NB4 (cell line): ENCODE measurements at places on chromosomes 2 and 18.

- peak; percentile 41 for DNase-seq
Measured at GRCh38 chr2:65049010-65049639, 7.1 kb upstream of the CEP68 start.

- DNase-seq = no peak
Measured at GRCh38 chr2:192448881-192449280, 254.1 kb upstream of the TMEFF2 start.

GRCh38 chr2:30310955-30311354 lies 79.6 kb downstream of the LBH start:
- no peak for DNase-seq

DNA sequence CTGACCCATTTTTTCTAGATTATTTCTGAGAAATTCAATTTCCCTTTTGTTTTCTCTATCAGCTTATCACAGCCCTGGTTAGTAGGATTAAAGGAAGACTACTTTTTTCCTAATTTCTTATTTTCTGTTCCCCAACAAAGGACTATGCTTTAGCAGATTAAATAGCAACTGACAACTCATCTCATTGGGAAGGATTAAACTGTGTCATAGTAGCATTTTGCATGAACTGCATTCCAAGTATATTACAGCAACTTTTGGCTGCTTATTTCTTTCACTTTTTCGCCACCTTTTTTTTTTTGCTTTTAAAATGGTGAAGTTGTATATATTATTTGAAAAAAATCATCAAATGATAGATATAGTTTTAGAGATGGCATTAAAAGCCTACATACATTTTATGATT lies 570.3 kb downstream of the FBXO15 start:
- no peak for DNase-seq

DNA sequence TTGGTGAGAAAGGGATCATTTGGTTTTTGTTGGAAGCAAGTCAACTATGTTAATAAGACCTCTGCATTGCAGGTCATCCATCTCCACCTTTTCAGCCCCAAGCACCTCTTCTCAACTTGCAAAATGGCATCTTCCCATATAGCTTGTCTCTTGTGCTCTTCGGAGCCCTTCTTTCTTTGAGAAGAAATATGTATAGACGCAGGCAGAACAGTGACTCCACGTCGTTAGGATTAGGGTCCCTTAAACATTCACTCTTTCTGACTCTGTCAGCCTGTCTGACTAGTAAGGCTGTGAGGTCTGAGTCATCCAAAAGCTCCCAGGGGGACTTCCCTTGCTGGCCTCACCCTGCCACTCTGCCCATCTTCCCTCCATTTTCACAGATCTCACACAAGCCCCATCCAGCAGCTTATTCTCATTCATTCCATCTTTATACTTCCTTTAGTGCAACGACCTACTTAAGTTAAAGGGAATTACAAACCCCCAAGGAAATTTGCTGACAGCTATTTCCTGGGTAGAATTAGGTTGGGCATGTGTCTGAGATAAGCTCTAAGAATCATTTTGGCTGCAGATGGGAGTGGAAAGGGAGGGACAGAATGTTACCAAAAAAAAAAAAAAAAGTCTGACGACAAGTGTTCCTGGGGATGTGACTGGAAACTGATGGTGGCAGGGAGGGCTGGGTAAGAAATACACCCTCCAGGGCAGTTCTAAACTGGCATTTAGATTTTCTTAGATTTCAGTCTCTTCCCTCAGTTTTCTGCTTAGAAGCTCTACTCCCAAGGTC lies 37.7 kb upstream of the MEX3C start:
- peak; percentile 89 for DNase-seq

DNA sequence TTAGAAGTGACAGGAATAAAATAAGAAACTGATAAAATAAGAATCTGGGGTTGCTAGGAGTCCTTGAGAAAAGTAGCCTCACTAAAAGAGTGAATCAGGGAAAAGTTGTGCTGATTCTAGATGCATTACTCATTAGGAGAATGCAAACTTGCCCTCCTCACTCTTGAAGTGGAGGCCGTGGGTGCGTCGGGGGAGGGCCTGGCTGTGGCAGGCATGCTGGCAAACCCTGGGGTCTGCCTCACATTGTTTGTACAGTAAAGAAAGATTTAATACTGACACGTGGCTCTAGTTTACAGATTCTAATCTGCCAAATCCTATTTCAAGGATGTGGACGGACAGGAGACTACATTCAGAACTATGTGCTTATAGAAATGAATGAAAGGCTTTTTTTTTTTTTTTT lies 41.9 kb downstream of the TANC1 start:
- no peak for DNase-seq

GRCh38 chr2:165958313-165958960 lies 4.9 kb upstream of the TTC21B start:
- no peak for DNase-seq

- DNase-seq = peak; percentile 14
Measured at GRCh38 chr2:232698556-232699091, 1.5 kb downstream of the GIGYF2 start.

- DNase-seq = no peak
Measured at GRCh38 chr18:40867459-40867858, 1087.6 kb upstream of the PIK3C3 start.

DNA sequence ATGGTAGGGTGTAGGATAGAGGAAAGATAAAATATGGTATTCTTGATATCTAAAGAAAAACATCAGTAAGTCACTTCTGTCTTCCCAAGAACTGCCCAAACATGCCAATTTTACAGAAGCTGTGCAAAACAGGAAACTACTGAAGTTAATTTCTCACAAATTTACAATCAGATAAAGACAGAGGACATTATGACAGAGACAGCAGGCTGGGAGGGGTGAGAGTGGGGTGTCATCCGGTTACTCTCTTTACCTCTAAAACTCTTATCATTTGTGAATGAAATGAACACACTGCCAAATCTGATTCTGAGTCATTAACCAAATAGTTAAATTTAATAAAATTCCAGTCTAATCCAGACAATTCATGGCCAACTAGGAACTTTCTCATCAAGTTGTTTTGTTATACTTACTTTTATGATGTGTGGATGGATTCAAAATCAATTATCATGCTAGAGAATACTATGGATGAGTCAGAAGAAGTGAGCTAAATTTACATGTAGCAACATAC lies 323.2 kb upstream of the MEX3C start:
- DNase-seq = no peak

DNA sequence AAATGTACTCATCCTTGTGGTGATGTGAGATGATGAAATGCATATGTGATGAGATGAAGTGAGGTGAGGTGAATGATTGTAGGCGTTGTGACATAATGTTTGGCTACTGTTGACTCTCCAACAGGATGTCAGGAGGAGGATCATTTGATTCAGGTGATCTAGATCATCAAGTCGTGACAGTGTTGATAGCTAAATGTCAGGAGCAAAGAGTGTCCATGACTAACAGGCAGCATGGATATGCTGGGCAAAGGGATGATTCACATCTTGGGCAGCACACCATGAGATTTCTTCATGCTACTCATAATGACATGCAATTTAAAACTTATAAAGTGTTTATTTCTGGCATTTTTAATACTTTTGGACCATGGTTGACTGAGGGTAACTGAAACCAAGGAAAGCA lies 40.2 kb upstream of the UBXN4 start:
- DNase-seq = no peak

DNA sequence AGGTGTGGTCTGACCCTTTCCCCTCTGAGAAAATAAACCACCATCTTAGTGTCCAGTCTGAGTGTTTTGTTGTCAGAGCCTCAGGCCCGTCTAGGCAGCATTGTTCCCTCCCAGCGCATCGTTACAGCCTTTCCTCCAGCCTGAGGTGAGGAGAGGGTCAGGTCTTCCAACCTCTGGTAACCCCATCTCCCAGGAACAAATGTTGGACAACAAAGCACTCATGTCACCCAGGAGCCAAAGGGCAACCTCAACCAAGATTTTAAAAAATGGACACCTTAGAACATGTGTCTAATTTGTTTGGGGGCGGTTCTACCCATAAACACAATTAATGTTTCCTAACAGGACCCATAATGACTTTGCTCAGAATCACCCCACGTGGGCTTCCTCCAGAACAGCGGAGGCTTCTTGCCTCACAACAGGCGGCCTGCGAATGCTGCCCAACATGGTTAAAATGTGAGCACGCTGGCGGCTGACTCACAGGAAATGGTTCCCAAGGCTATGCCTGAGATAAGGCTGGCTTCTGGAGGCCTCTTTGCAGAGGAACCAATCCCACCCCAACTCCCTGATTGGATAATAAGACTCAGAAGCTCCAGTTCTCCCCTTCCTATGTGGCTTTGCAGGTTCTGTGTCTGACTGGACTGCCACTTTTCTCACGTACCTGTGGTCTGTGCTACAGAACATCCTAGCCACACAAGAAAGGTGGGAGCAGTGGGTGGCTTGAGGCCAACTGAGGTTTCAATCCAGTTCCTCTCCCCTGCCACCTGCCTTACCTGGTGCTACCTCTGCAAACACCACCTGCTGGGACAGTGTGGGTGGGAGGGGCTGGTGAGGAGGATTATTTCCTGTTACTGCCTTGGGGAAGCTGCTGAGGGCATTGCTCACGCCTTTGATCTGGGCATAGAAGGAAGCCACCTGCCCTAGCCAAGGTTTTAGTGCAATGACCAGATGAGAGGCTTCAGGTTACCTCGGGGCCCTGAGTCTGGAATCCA lies 108.8 kb downstream of the B3GNT2 start:
- peak; percentile 100 for DNase-seq

DNA sequence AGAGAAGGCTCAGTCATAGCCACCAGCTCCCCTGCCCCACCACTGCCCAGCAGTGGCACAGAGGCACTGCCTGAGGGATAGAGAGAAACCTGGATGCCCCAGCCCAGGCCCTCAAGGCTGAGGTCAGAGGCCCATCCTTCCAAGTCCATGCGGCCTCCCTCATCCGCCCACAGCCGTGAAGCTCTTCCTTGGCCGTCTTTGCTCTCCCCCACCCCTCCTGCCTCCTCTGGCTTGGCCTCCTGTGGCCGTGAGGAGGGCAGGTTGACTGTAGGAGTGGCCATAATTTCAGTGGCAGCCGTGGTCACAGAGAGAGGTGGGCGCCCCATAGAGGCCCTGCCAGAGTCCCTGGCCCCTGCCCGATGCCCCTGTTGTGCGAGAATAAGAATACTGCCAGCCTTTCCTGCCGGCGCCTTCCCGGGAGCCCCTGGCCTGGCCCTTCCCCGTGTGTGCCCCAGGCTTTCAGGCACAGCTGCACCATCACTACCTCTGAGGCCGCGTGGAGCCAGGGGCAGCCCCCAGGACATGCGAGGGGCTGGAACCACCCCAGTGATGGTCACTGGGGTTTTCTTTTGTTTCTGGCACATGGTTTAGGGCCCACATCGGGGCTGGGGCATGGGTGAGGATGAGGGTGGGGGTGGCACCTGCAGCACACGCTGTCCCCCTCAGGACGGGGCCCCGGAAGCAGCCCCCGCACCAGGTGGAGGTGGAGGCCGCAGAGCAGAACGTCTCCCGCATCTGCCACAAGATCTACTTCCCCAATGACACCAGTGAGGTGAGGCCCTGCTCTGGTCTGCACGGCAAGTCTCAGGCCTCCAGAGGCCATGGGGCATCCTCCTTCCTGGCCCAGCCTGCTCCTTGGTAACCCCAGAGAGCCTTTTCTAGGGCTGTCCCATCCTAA lies 13.1 kb upstream of the GPR17 start:
- DNase-seq = no peak

DNA sequence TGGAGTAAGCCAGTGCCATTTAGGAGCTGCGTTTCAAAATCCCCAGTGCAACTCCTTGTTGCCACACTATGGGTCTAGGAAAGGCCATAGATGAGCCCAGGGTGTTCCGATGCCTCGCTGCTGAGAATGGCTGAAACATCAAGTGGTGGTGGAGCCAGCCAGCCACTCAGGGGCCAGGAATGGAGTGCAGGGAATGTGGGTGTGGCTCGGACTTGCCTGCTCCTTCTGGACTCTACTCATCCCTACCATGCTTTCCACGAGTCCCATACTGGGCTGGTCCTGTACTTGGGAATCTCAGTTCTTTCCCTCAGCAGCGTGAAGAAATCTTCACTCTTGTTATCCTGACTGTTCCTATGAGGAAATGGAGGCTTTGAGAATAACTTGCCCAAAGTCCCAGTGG lies 143.5 kb downstream of the INSIG2 start:
- DNase-seq = no peak

DNA sequence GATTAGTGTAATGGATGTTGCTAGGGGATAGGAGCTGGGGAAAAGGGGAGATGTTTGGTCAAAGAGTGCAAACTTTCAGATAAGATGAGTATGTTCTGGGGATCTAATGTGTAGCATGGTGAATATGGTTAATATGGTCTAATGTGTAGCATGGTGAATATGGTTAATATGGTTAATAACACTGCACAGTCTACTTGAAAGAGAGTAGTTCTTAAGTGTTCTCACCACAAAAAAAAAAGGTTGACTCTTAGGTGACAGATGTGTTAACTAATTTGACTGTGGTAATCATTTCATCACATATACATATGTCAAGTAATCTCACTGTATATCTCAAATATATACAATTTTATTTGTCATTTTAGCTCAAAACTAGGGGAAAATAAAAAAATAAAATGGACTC lies 121.3 kb upstream of the CD226 start:
- no peak for DNase-seq

GRCh38 chr2:172839446-172839845 lies 103.8 kb downstream of the RAPGEF4 start:
- DNase-seq = no peak

- DNase-seq = no peak
Measured at GRCh38 chr2:181780047-181780651, 99.8 kb upstream of the NEUROD1 start.

DNA sequence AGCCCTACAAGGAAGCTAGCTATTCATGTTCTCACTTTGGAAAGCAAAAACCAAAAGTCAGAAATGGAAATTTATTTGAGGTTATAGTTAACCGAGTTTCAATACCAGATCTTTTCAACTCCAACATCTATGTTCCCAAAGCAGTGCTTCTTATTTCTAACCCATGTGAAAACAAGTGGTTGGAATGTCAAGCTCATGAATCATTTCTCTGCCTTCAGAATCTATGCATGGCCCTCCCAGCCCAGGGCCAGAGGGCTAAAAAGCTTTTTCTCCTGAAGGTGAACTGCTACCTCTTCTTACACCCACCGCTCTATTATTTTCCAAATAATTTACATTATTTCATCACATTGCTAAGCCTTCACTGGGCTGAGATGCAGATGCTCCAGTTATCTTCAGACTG lies 158.4 kb downstream of the SP3 start:
- DNase-seq = no peak

DNA sequence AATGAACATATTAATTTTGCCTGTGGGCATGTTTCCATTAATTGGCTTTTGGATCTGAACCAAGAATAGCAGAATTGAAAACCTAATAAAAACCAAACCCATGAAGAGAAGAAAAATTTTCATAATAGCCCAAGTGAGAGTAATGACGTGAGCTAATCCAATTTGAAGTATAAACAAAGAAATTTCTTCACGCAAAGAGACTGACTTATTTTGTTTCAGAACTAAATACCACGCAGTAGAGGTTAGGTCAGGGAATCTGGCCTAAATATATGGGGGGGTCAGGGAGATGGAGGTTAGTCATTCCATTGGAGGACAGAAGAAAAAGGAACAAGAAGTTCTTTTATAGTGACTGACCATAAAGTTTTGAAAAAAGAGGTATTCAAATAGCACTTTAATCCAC lies 94.1 kb upstream of the CYP1B1 start:
- DNase-seq = no peak

- peak; percentile 19 for DNase-seq
Measured at GRCh38 chr18:5546660-5547059, 2.9 kb upstream of the EPB41L3 start.

GRCh38 chr2:50658883-50659282 lies 373.0 kb downstream of the NRXN1 start:
- DNase-seq = no peak

- DNase-seq = no peak
Measured at GRCh38 chr18:42258301-42258965, 303.4 kb downstream of the PIK3C3 start.
